NCI-H2171 (cell line): ENCODE measurements at places on chromosomes 2 and 18.

DNA sequence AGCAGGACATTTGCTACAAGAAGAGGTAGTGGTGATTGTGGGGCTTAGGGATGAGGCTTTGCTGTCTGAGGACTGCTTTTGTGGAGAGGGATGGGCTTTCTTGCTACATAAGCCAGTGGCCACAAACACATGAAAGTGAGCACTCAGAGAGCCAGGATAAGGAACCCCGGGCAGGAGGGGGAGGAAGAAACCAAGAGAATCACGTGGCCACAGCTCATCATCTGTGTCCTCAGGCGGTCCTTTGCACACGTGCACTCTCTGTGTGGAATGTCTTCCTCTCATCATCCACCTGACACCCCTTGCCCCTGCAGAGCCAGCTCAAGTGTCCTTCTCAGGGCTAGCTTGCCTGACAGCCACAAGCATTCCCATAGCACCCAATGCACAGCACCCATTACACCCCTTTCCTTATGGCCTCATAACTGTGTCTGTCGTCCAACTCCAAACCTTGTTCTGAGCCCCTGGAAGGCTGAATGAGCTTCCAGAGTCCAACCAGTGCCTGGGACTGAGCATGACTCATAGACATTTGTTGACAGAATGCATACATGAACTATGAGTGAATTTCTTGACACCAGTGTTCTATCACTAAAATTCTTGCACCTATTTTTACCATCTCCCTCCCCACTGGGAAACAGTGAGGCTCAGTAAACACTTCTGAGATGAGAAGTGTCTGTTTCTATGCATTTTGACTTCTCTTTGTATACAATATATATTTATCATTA is 398.3 kb downstream of the ALK start:
- no peak for DNase-seq

DNA sequence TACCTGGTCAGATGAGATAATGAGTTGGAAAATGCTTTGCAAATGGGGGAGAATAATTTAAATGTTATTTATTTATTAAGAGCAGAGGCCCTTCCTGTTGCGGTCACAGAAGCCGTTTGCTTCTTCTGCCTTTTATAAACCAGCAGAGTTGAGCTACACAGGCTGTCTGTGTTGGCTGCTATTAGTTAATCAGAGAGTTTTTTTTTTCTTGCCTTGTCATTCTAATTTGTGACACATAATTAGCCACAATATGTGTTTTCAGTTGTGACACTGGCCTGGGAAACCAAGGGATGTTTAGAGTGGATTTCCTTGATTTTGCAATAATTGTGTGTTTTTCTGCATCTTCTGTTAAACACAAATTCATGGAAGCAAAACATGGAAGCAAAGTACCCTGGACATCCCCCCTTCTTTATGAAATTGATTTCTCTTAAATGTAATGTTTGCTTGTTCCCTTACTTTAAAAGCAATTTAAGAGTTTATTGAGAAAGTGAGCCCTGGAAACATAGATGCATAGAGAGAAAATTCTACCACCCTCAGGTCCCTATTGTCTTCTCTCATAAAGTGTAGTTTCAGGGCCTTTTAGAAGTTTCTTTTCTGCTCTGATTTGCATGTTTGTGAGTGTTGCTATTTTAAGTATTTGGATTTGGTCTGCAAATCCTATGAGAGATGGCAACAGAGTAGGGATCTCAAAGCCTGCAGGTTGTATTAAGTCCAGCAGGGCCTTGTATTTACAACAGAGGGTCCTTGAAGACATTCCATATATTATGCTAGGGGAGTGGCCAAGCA is 22.8 kb upstream of the IL37 start:
- no peak for DNase-seq

DNA sequence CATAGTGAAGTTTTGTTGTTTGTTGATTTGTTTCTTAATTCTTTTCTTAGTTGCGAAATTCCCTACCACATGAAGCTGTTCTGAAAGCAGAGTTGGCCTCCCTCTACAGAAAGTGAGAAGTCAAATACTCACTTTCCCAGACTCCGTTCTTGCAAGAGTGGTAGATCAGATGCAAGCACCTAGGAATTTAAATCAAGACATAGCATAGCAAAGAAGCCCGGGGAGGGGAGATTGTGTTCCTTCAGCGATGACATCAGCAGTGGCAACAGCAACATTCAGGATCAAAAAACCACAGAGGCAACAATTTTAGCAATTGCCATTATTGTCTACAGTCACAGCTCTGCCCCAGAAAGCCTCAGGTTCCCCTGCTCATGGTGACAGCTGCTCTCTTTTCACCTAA is 580.0 kb downstream of the RNF144A start:
- no peak for DNase-seq

- DNase-seq = no peak
Observed at GRCh38 chr2:10185755-10186154, 63.2 kb downstream of the RRM2 start.

DNA sequence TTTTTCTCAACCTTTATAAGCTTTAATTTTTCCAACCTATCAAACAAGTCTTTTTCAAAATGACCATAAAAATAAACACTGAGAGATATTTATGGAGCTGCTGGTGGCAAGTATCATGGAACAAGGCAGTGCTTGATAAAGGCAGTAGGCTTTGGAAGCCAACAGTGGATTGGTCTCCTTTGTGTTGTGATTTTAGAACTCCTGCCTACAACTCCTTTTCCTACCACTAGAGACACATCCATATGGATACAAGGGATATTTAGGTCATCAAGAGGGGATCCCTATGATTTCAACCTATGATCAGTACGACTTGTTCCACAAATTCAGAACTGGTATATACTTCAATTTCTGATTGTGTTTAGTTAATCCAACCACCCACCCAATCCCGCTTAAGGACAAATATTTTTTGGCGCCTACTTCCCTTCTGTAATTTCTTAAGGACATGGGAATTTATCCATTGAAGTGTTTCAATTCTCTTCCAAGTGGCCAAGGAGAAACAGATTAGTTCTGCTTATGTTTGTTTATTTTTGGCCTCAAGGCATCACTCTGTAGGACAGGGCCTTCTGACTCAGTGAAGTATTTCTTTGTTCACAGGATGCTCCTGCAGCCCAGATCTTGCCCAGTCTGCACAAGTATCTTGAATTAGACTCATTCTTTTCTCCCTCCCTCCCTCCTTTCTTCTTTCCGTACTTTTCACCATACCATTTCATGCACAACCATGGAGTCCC is 2119.6 kb upstream of the PIK3C3 start:
- no peak for DNase-seq

DNA sequence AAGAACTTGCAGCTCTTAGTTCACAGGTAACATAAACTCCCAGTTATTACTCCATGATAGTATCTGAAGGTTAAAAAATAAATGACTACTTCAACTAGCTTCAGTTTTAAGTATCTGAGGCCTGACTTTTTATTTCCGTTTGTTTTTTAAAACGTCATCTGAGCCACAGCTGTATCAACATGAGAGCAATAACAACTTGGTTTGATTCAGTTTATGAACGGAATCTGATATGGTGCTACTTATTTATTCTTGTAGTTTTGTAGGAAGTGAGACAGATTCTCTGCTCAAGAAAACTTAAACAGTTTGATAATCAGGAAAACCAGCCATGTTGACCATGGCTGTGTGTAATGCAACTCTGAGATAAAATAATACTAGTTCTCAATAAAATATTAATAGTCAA is 34.9 kb downstream of the NAB1 start:
- no peak for DNase-seq

DNA sequence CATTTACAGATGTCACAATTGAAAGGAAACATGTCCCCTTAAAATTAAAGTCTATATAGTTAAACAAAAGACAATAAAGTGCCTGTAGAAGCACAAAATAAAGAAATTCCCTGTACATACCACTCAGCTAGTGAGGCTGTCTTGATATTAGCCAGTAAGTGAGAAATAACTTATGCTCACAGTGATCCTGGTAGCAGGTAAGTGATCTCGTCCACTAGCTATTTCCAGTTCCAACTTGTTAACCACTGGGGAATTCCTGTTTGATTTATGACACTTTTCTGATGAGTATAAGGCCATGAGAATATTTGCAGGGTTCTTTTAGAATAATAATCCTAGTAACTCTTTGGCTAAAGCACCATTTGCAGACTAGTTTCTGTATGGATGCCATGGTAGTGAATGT is 127.9 kb upstream of the PGAP1 start:
- no peak for DNase-seq

DNA sequence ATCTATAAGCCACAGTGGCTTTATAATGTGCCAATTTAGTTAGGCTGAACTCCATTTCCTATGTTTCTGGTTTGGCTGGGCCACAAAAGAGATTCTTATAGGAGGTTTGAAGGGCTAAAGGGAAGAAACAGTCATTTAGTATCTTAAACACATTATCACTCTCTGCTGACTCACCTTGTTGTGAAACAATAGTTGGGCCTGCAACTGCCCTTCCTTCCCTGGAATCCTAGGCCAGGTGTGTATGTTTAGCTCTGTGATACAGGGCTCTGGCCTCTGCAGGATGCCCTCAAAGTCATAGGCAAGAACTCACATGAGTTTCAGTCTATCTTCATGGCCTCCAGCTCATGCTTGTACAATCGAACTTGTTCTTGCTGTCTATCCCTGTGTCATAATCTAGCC is 400.0 kb upstream of the CELF4 start:
- DNase-seq = no peak

DNA sequence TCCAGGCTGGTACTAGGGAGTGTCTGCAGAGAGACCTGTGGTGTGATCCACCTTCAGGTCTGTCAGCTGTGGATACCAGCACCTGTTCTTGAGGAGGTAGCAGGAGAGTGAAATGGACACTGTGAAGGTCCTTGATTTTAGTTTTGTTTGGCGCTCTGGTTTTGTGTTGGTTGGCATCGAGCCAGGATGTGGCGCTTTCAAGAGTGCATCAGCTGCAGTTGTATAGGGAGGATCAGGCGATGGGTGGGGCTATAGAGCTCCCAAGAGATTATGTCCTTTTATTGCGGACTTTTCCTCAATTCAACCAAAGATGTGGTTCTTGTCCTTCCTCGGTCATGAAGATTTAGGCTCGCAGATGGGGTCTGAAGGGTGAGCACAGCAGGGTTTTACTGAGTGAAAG is 37.5 kb downstream of the SLC39A10 start:
- DNase-seq = no peak

GRCh38 chr2:134128746-134129145 is 125.1 kb upstream of the MGAT5 start:
- no peak for DNase-seq

GRCh38 chr2:75709297-75709696 is 1.4 kb downstream of the GCFC2 start:
- DNase-seq = no peak

- DNase-seq = no peak
Observed at GRCh38 chr2:224586127-224586695, 1.0 kb upstream of the CUL3 start.

GRCh38 chr2:132415915-132416722 is 486 bp upstream of the GPR39 start:
- DNase-seq = peak; percentile 12

DNA sequence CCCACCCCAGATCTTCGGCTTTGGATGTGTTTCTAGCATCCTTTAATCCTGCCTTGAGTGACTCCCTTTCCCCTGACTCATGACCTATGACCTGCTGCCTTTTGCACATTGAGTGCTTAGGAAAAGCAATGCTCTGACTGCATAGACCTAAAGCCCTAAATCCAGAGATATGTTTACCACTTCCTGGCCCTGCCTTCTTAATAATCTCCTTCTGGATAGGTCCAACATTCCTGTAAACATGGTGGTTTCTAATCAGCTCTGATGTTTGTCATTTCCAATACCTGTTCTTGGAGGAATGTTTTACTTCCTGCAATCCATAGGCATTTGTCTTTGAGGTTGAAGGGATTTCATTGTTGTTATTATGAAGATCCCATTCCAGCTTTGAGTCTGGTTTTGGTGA is 2.3 kb downstream of the SLC3A1 start:
- no peak for DNase-seq

DNA sequence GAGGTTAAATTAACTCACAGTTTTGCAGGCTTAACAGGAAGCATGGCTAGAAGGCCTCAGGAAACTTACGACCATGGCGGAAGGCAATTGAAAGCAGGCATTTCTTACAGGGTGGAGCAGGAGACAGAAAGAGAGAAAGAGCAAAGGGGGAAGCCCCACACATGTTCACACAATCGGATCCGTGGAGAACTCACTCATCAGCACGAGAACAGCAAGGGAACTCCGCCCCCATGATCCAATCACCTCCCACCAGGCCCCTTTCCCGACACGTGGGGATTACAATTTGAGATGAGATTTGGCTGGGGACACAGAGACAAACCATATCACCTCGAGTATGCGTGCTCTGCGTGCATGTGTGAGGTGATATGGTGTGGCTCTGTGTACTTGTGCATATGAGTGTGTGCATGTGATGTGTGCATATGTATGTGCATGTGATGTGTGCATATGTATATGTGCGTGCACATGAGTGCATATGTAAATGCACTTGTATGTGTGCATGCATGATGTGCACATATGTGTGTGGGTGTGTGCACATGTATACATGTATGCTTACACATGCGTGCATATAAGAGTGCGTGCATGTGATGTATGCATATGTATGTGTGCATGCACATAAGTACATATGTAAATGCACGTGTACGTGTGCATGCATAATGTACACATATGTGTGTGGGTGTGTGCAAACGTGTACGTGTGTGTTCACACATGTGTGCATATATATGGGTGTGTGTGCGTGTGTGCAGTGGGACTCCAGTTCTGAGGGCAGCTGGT is 108.7 kb upstream of the HDAC4 start:
- DNase-seq = no peak

GRCh38 chr18:48687346-48688042 is 148.7 kb downstream of the CTIF start:
- DNase-seq = no peak

DNA sequence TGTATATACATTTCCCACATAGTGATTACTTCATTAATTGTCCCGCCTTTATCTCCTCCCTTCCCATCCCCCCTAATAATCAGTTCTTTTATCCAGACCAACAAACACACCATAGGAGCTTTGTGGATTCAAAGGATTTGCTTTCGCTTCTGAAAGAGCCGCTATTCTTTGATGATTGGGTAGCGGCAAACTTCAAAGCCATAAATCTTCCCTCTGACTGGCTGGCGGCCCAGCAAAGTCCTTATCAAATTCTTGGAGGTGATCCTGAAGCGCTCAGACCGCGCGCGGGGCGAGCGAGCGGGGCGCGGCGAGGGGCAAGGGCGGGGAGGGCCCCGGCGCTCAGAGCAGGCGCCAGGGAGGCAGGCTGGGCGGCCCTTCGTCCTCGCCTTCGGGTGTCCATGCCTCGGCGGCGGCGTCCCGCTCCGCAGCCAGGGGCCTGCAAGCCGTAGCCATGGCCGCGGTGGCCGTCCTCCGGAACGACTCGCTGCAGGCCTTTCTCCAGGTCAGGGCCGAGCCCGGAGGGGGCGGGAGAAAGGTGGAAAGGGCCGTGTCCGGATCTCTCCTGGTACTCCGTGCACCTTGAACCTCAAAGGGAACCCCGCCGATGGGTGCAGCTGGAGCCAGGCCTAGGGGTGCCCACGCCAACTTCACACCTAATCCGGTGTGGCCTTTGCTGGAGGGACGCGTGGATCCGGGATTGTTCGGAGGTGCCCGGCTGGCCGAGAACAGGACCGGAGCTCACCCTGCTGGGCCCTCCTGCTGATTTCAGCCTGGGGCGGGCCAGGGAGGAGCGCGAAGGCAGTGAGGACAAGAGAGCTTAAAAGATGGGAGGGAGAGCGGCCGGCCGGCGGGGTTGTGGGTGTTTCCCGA is at the start of gene SP5:
Gene SP5, plus strand, starts transcription at position 276 of the 870 bp plus-strand sequence. Its CDS starts 176 bp downstream, at position 452.
- peak; percentile 66 for DNase-seq

GRCh38 chr2:6866275-6866671 is 566 bp upstream of the CMPK2 start:
- DNase-seq = peak; percentile 40

GRCh38 chr2:222594679-222595078 is 61.2 kb downstream of the FARSB start:
- DNase-seq = no peak
